ENCODE measurements at places on chromosomes 11 and 22.

- no peak for DNase-seq
Observed at GRCh38 chr22:25929321-25929878, 187.4 kb downstream of the MYO18B start.

- DNase-seq: no peak
Observed at GRCh38 chr22:47400701-47401591, 638.5 kb downstream of the TBC1D22A start.

- DNase-seq: no peak
Observed at GRCh38 chr22:35600476-35600875, 16.7 kb downstream of the MB start.

- DNase-seq: no peak
Observed at GRCh38 chr11:128644576-128644975, 49.3 kb upstream of the FLI1 start.

DNA sequence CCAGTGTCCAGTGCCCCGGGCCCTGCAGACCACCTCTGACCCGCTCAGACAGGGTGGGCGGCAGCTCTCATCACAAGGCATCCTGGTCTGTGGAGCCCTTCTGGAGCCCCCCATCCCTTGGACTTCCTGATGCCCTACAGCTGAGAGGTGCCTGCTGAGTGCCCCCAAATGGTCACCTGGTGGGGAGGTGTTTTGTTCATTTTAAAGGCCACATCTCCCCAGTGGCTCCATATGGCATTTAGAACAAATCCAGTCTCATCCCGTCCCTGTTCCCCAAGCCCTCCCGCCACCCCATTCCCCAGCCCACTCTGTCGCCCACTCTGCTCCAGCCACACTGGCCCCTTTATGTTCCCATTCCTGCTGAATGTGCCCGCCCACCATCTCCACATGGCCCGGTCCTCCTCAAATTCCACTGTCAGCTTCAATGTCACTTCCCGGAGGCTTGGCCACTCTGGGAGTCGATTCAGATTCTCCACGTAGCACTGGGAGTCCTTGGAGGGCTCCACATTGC, 32.8 kb downstream of the OSBPL5 start:
- DNase-seq: no peak

GRCh38 chr22:35726933-35727332, 9.3 kb downstream of the APOL5 start:
- DNase-seq: no peak

DNA sequence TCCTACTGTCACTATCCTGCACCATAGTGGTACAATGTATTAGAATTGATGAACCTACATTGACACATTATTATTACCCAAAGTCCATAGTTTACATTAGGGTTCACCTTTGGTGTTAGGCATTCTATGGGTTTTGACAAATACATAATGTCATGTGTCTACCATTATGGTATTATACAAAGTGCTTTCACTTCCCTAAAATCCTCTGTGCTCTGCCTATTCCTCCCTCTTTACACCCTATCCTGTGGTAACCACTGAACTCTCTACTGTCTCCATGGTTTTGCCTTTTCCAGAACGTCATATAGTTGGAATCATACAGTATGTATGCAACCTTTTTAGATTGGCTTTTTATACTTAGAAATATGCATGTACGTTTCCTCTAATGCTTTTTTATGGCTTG, 51.5 kb downstream of the CCDC15 start:
- DNase-seq: no peak

DNA sequence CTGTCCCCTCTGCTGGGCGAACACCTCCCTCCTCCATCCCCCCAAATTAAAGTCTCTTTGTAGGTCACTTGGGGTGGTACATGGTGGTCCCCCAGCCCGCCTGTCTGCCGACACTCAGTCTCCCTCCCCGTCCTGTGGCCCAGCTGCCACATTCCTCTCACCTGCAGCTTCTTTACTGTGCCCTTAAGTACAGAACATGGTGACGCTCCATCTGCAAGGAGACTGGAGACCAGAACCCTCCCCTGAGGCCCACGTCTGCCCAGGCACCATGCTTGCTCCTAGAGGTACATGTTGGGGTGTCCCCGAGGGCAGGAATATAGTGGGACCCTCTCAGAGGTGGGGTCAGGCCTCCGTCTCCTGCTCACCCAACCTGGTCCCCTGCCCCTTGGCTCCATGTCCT, 5.6 kb upstream of the EHD1 start:
- no peak for DNase-seq

DNA sequence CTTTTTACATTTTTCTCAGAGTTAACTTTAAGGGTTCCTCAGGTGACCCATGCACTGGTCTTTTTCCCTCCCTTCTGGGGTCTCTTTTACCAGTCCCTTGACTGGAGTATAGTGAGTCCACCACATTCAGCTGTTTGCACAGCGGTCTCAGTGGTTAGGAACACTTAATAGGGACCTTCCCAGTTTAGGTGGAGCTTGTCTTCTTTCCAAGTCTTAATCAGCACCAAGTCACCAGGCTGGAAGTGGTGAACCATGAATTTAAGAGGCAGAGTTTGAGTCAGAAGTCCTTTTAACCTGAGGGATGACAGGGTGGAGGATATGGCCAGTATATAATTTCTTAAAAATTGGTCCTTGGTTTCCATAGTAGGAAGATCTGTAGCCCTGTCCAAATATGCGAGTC, 349.7 kb upstream of the MPPED2 start:
- DNase-seq: no peak

GRCh38 chr11:122769126-122769780, 69.0 kb upstream of the CRTAM start:
- no peak for DNase-seq

DNA sequence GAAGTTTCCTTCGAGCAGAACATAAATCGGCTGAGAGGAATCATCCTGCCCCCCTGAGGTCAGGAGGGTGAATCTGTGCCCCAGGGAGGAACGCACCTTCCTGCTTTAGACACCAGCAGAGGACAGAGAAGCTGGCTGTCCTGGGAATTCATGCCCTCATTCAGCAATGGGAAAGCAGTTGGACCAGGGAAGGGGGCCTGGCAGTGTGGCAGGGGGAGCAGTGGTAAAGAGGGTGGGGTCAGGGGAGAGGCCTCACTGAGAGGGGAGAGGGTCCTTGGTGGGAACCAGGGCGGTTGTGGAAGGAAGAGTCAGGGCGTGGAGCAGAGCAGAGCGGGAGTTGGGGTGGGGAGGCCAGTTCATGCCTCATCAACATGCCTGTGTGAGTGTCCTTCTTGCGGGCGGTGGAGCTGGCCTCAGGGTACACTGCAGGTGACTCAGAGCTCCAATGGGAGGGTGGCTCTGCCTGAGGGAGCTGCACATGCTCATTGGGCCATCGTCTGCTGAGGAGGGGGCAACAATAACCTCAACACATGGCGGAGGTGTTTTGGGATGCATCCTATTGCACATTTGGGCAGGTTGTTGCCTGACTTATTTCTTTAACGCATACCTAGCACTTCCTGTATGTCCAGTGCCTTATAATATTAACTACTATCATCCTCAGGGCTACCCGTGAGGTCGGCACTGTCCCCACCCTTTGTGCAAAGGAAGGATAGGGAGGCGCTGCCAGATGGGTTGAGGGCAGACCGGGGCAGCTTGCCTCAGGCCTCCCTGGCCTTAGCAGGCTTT, 23.2 kb downstream of the MED15 start:
- no peak for DNase-seq

DNA sequence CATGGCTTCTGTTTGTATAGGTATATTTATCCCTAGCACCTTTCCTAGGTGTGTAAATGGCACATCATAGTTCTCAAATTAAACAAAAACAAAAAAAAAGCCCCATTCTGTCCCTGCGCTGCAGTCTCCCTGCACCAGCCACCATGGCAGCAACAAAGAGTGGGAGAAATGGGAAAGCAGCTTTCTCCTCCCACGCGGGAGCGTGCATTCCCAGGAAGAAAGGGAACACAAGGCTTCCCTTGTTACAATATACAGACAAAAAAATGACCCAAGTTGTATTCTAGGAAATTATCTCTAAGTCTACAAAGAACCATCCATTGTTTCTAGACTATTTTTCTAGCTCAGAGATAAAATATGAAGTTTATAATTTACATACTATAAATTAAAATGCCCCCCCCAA, 16.1 kb upstream of the TMPRSS5 start:
- DNase-seq: no peak

GRCh38 chr11:11584937-11585336, 36.9 kb downstream of the GALNT18 start:
- DNase-seq: no peak

DNA sequence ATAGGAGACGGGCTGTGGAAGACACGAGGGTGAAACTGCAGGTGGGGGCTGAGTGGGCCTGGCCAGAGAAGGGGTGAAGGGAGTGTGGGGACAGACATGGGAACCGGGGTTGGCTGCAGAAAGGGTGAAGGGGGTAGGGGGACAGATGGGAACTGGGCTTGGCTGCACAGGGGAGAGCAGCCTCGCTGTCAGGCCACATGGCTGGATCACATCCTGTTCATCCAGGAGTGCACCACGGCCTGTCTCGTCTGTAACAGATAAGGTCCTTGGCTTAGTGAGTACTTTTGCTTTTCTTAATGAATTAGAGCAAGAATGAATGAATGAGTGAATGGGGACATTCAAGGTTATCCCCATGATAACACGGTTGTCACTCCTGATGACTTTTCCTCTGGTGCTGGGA, 13.5 kb downstream of the FBLN1 start:
- DNase-seq: no peak

GRCh38 chr22:30309951-30310741, 16.6 kb downstream of the TBC1D10A start:
- no peak for DNase-seq

DNA sequence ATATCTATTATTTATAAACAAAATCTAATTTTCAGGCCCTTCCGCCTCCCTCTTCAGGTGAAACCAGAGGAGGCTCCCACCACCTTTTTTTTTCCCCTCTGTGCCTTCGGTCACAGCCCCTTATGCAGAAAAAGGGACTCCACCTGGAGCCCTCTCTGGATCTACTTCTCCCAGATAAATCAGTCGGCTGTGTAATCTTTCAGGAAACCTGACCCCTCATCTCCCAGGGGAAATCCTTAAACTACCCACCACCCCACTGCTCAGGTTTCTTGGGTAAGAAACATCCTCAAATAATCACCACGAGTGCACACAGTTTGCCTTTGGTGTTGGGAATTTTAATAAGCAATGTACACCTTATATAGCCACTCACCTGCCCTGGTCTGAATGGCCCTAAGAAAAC, 104.2 kb downstream of the NAV2 start:
- no peak for DNase-seq

DNA sequence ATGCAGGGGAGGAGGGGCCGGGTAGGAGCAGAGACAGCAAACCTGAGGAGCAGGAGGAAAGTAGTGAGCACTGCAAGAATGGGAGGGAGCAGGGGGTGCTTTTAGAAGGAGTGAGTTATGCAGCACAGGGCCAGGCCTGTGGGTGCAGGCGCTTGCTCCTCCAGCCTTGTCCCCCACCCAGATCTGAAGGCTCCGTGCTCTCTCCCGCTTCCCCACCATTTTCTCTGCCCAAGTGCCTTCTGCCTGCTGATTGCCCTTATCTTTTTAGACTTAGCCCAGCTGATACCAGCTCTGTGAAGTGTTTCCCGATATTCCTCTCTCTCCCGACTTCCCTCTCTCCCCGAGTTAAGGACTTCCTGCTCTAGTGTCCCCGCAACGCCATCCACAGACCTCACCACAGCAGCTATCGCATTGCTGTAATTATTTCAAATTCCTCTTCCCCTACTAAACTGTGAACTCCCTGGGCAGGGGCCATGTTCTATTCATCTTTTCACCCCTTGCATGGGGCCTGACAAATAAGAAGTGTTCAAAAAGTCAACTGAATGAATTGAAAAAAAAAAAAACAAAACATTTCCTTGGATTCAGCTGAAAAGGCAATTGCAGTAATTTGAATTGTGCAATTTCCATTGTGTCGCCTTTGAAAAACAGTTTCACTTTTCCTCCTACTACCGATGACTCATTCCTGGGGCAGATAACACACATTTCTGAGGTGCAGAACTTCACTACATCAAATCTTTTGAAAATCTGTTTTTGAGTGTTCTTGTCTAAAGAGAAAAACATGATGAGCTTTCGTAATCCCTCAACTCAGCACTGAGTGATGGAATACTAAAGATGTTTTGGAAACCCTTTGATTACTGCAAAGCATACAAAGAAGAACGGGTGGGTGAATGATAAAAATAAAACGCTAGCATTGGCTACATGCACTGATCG, 69.7 kb upstream of the BMAL1 start:
- no peak for DNase-seq

DNA sequence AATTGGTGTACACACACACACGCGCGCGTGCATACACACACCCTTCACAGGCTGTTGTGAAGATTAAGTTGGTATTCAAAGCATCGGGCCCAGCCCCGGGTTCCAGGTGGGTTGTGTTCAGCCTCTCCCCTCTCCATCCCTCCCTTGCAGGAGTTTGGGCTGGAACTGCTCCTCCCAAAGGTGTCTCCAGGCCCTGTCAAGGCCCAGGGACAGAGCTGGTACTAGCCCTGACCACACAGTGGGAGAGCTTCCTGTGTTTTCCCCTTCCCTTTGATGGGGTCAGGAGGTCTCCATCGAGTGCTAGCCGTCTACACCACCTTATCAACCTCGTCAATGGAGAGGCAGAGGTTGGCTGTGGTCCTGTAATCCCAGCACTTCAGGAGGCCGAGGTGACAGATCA, 36.5 kb upstream of the CSNK1E start:
- DNase-seq: no peak

DNA sequence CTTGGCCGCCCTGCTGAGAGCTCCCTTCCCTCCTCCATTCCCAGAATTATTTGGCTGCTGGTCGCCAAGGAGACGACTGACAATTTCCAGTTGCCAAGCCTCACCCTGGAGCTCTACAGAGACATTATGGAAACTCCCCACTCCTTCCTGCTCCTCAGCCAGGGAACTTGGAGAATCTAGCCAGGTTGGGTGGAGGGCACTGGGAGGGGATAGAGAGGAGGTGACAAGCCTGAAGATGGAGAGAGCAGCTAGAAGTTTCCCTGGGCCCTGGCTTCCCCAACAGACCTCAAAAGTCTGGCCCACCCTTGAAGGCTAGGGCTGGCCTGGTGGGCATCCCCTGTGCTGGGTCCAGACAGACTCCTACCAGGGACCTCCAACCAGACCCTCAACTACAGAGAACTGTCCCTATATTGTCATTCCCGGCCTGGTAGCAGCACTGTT, 6.7 kb upstream of the VSIG10L2 start:
- no peak for DNase-seq

DNA sequence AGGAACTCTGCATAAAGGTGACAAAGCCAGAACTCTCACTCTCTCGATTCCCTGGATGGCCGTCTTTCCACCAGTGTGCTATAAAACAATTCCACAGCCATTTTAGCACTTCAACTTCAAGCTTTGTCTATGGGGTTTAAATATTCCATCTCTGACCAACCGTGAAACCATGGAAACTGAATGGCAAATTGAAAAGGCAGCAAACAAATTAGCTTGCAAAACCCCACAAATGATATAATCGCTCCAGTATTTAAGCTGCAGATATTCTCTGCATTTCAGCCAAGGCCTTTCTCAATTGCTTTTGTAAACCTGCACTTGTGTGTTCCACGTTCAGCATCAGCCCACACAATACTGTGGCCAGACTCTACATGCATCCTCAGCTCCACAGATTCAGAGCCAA, 131.7 kb upstream of the ISX start:
- DNase-seq: no peak

DNA sequence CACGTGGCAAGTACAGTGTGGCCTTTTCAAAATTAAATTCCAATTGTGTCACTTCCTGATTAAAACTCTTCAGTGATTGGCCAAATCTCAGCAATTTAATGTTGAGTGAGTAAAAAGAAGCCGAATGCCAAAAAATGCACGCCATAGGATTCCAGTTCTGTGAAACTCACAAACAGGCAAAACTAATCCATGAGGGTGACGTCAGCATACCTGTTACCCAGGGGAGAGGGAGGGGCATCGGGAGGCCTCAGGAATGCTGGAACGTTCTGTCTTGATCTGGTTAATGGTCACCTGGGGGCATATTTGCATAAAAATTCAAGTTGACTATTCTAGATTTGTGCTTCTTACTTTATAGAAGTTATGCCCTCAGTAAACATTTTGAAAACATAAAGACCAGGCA, 39.9 kb upstream of the RAB1B start:
- no peak for DNase-seq

All from stimulated activated CD4-positive, alpha-beta T cell treated with anti-CD3 and anti-CD28 coated beads, Interleukin-15, amount 100 ng/mL, for 1 hour (primary cell).